ENCODE measurements at places on chromosomes 12 and 14.

GRCh38 chr14:75292886-75293285 is 14.3 kb downstream of the FOS start:
- no peak for DNase-seq

DNA sequence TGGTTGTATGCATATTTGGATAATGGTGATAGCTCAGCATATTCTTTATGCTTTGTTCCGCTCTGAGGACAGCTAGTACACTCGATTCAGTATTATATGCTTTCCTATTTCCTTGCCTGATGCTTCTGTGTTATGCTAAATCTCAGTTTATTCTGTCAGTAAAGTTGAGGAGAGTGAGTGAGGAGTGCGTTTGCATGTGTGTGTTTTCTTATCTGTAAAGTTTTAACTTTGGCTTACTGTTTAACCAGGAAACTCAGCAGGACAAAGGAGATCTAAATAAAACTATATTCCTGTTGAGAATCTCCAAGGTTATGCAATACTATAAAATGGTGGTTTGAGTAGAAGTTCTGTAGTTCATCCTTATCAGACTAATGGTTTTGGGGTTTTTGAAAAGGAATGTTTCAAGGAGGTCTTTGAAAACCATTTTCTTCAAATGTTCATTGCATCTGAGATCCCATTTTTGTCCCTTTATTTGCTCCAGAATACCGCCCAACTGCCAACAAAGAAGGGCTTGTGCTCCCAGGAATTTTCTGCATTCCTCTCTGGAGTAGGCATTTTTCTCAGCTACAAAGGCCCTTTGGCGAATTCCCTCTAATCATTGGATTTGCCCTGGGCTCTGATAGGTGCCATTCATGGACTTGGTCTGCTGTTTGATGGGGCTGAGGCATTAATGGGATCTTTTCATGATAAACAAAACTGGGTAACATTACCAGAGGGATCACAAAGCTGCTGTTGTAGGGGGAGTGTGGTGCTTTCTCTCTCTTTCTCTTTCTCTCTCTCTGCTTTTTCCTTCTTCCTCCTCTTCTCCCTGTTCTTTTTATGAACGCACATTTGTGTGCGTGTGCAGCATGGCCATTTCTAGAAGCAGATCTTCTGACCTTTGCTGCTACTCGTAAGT is 71.7 kb downstream of the HMGA2 start:
- DNase-seq: no peak

- no peak for DNase-seq
These were observed 264.2 kb upstream of the AMIGO2 start for GRCh38 chr12:47343684-47344567.

DNA sequence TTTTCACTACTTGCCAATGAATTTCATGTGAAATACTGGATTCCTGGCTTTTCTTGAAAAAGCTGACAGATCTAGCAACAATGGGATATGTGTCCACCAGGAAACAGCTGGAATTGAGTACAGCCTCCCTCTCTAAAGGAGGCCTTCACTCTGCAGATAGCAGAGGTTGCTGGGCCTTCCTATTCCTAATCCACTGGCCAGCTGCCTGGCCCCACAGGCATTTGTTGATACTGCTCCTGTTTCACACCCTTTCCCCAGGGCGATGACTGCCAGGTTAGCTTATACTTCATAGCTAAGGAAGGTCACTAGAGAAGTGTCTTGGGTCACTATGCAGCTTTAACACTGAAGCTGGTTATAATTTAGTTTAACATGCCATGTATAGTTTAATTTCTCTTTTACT is 87.5 kb upstream of the PDZRN4 start:
- DNase-seq: no peak

GRCh38 chr12:38869036-38869435 is 36.4 kb downstream of the CPNE8 start:
- no peak for DNase-seq

DNA sequence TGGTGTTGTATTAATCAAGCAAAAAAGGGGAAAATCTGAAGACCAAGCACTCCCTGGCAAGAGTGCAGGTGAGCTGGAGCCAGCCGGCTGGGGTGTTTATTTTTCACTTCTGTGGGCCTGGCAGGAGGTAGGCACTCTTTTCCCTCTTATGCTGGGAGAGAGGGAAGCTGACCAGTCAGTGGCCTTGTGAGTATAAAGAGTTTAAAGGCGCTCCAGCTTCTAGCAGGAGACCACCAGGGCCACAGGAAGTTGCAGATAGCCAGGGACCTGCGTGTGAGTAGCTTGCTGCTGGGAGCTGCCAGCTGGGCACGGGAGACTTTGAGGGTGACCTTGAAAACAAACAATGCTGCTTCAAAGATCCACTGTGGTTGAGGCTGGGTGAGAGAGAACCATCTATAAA is 217.4 kb upstream of the PWP1 start:
- no peak for DNase-seq

- no peak for DNase-seq
These were observed 5.7 kb downstream of the OTUB2 start for GRCh38 chr14:94031883-94032279.

DNA sequence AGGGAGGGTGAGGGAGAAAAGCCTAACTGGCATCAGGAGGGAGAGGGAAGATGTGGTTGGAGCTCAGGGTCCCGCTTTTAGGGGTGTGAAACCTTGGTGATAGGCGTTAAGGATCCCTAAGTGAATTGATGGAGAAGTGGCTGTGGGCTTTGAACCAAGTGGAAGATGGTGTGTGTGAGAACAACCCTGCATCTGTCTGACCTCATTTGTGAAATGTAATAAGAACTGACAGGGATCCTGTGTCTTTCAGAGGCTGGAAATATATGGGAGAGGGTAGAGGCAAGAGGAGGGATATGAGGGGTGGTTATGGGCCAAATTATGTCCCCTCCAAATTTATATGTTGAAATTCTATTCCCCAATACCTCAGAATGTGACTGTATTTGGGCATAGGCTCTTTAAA is 63.8 kb upstream of the NRXN3 start:
- DNase-seq: no peak

DNA sequence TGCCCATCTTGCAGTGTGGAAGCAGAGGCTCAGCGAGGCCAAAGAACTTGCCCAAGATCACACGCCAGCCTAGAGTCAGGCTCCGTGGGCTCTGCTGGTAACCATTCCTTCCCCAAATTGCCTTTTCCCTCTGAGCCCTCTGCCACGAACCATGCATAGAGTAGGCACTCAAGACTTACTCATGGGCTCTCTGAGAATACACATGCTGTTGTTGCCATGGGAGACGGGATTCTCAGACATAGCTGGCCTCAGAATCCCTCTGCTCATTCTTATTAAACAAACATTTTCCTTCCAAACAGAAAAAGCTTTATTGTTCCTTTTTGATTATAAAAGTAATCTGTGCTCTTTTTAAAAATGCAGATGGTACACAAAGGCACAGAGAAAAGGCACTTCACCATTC is 52.5 kb upstream of the WSCD2 start:
- no peak for DNase-seq

- no peak for DNase-seq
These were observed 3.4 kb upstream of the TMEM229B start for GRCh38 chr14:67491741-67492507.

- no peak for DNase-seq
These were observed 18.3 kb downstream of the RTL1 start for GRCh38 chr14:100885196-100885595.

- no peak for DNase-seq
These were observed 82.9 kb downstream of the PAPOLA start for GRCh38 chr14:96584907-96585671.

GRCh38 chr12:128970941-128971340 is 117.7 kb downstream of the GLT1D1 start:
- DNase-seq: no peak

GRCh38 chr12:8699714-8700113 is 1.9 kb downstream of the RIMKLB start:
- no peak for DNase-seq

DNA sequence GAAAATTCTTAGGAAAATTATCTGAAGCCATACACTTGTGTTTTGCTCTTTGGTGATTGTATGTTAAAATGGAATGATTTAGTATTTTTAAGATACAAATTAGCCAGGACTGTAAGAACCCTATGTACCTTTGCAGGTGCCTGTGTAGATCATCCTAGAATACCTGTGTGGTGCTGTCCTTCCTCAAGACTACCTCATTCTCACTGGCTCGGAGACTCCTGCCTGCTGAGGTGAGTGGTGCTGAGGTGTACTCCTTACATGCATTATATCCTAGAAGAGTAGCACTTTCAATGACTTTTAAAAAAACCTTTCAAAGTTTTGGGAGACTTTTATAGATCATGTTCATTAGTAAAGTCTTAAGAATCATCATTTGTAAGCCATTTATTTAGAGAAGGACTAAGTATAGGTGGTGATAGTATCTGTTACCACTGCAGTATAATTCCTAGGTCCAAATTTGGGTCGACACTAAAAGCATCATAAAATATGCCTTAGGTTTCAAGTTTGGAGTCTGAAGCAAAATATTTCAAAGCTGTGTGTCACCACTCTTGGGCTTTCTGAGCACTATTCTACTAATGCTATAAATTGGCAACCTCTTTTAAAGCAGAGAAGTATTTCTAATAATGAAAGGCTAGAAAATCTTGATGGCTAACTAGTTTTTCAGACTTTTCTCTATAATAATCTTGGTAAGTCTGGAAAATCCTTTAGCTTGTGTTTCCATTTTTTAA is 36.6 kb downstream of the RASSF8 start:
- no peak for DNase-seq

GRCh38 chr12:95269892-95270291 is 52.3 kb downstream of the VEZT start:
- DNase-seq: no peak

DNA sequence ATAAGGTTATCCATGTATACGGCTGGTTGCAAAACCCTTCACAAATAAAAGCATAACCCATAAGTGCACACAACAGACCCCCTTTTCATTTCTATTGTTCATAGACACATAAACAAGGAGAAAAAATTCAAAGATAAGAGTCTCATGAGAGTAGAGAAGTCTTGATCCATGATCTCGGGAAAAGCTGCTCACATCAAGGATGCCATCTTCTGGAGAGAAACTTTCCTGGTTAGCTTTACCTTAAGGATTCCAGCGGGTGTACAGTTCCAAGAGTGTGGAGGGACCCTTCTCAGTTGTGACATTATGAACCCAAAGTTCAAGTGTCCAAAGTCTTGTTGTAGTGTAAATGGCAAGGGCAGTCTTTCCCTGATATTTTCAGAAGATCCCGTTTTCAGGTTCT is 144.5 kb downstream of the LLPH start:
- DNase-seq: no peak

DNA sequence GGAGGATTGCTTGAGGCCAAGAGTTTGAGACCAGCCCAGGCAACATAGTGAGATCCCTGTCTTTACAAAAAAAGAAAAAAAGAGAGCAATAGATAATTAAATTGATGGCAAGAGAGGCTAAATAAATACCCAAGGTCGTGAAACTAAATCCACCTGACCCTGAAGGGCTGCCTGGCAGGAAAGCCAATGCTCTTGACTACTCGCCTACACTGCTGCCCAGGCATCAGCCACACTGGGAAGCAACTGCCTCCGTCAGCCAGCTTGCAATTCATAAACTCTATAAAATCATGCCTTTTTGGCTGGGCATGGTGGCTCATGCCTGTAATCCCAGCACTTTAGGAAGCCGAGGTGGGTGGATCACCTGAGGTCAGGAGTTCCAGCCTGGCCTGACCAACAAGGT is 31.7 kb upstream of the RASSF3 start:
- DNase-seq: no peak

GRCh38 chr12:31362115-31362758 is 36.3 kb upstream of the SINHCAF start:
- DNase-seq: no peak

- no peak for DNase-seq
These were observed 1.4 kb downstream of the SYT10 start for GRCh38 chr12:33438025-33438772.

DNA sequence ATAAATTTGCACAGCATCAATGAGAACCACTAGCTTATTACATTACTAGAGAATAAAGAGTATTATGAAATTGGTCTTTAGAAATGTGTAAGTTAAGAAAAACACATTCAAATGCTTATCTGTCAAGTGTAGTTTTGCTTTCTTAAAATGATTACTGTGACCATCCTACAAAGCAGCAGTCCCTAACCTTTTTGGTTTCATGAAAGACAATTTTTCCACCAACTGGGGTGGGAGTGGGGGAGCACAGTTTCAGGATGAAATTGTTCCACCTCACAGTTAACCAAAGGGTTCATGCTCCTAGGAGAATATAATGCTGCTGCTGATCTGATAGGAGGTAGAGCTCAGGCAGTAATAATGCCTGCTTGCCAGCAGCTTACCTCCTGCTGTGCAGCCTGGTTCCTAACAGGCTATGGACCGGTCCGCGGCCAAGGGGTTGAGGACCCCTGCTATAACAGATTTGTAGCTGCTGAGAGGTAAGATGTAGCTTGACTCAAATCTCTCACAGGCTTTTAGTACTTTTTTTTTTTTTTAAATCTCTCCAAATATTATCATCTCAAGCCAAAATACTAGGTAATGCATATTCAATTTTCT is 45.4 kb downstream of the PPP4R3A start:
- no peak for DNase-seq

- no peak for DNase-seq
These were observed 52.4 kb downstream of the PHLDA1 start for GRCh38 chr12:75979181-75979580.

Measured in hippocampal formation (tissue), 2 donors.